Uterus (tissue), 4 donors: ENCODE measurements at places on chromosomes 3 and 15. TPM values are rescaled to one million over a fixed set of nuclear protein-coding genes. Genes with fewer than 3 reads are reported as not detected.

GRCh38 chr3:159929171-159930141, 59.2 kb upstream of the IL12A start:
- DNase-seq: no peak

DNA sequence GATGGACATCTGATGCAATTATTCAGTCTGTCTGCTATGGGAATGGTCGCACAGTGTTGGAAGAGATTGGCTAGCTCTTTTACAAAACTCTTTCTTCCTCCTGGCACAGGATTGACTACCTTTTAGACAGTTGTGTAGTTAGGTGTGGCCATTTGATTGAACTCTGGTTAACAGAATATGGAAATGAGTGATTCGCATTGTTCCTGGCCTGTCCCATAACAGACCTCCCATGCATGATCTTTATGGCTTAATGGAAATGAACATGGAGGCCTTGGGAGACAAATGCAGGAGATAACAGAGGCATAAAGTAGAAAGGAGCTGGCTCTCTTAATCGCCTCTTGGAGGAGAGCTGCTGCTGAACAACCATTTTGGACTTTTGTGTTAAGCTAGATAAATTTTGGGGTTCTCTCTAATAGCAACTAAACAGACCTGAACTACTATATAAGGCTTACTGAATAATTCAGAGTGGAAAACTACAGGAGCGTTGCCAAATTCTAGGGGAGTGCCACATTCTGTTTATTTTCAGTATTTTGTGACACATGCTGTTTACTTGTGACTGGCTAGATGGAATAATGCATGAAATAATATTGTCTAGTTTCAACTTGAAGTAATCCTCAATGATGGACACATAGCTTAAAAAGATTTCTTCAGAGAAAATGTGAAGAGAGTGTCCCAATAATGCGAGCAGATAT, 357.7 kb upstream of the SGO1 start:
- DNase-seq: no peak

The GOLGA6L10 gene
- total RNA-seq: 2.8 TPM

The TLR9 gene
- total RNA-seq: 0.14 TPM

The SKOR1 gene
- 0.35 TPM for total RNA-seq

DNA sequence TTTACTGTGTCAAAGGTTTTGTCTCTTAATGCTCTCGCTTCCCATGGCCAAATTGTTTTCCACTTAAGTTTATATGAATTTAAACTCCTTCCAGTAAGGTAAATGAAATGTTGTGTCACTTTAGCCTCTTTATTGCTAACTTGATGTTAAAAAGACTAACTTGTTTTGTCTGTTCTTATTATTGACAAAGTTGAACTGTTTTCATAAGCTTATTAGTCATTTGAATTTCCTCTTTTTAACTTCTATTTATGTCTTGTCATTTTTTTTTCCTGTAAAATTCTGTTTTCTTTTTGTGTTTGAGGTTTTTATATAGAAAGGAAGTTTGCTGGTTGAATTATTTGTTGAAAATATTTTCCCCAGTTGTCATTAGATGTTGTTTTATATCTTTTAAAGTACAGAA, 25.8 kb downstream of the FAM98B start:
- no peak for DNase-seq

GRCh38 chr3:181726351-181727330, 14.9 kb downstream of the SOX2 start:
- no peak for DNase-seq

GRCh38 chr3:162610261-162610660, 1113.7 kb downstream of the OTOL1 start:
- no peak for DNase-seq

GRCh38 chr3:37718632-37719031, 143.0 kb upstream of the CTDSPL start:
- no peak for DNase-seq

DNA sequence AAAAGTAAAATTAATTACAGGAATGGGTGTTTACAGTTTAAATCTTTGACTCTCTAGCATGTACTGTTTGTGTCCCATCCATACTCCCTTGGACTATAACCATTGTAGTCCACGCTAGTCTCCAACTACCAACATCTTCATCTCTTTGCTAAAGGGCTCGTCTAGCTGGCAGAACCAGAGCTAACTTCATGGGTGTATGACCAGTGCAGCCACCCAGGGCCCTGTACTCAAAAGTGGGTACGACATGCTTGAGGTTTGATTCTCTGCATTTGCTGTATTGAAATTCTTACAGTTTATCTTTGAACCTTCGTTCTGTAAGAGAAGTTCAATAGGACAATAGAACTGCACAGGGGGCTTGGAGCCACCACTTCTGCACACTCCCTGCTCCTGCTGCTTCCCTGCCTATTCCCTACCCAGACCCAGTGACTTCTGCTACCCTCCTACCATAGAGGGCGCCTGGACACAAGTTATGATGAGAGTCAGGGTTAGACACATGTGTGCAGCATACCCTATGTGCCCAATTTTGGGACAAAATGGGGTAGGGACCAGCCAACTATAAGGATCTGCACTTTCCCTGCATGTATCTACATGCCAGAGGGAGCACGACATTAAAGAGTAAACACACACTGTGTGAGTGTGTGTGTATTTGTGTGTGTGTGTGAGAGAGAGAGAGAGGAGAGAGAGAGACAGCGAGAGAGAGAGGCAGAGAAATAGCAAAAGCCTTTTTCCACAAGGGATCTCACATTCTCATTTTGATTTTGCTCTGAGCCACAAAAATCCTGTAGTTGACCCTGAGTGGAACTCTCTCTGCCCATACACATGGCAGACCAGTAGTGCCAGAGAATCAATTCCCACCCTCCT, 59.0 kb upstream of the NECTIN3 start:
- no peak for DNase-seq

- no peak for DNase-seq
These were observed 20.8 kb downstream of the GADL1 start for GRCh38 chr3:30873671-30874070.

- no peak for DNase-seq
These were observed 64.0 kb upstream of the XXYLT1 start for GRCh38 chr3:195334967-195335366.

DNA sequence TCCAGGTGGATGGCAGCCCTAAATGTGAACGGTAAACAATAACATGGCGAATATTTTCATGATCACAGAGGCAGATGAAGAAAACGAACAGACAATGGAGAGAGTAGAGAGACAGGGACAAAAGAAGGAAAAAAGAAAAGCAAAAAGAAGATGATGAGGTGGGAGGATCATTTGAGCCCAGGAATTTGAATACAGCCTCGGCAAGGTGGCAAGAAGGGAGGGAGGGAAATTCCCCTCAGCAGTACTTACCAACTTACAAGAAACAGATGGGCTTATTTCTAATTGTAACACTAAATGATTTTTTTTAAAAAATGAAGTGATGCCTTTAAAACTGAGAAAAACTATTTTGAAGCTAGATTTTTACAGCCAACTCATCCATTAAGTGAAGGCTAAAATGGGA, 6.0 kb upstream of the MAP4 start:
- no peak for DNase-seq

- no peak for DNase-seq
These were observed 31.8 kb upstream of the PSMD6 start for GRCh38 chr3:64055076-64055475.

- no peak for DNase-seq
These were observed 13.5 kb downstream of the OR5K3 start for GRCh38 chr3:98404010-98404409.

GRCh38 chr15:65192016-65192415, 6.9 kb upstream of the CLPX start:
- no peak for DNase-seq

The CMC1 gene
- 2.0 TPM for total RNA-seq

DNA sequence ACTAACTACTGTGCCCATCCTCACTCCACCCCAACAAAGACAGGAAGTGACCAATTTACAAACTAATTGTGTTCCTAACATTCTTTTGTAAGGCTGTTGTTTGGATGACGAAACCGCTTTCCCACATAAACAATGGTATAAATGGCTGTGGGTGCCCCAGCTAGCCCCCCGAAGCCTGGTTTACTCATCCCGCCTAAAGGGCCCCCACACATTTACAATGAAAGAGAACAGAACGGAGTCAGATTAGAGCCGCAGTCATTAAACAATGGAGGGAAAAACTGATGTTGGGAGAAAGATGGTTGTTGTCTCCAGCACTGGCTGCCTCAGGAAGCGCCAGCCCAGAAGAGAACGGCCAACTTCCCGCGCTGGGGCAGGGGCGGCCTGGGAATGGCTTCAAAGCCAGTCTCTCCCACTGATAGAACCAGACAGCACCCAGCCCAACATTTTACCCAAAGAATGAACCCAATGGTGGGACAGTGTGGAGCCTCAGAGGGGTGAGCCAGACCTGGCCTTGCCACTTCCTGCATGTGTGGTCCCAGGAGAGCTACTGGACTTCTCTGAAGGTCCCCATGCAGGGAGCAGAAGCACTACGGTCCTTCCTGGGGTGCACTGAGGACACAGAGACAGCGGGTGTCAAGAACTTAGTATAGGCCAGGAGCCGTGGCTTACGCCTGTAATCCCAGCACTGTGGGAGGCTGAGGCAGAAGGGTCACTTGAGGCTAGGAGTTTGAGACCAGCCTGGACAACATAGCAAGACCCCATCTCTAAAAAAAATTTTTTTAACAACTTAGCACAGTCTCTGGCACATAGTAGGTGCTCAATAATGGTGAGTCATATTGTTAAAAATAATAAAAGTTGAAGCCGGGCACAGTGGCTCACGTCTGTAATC, 75.8 kb upstream of the GATA2 start:
- no peak for DNase-seq

DNA sequence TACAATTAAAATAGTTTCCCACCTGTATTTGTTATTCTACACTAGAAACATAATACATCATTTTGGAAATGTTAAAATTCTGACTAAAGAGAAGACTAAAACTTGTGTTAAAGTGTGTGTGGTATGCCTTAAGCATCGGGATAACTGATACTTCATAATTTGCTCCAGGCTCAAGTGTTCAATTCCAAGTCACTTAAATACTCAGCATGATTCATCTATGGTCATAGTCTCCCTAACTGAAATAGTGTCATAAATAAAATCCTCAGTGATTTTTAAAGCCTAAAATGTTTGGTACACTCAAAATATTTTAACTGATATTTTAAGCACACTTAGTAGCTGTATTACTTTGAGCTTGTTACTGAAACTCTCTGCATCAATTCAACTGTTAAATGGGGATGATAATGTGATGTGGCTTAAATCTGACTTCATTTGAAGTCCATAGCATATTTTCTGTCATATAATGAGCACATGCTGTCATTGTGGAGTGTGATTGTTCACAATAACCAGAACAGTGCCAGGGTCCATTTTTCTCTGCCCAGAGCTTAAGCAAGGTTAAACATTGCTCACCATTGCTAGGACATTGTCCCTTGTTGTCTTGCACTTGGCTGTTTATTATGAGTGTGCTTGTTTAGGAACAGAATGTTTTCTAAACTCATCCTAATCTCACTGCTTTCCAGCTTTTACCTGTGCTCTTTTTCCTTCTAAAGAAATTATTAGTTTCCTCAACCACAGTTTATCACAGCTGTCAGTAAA, 122.2 kb downstream of the KLHL25 start:
- no peak for DNase-seq

The RGMA gene
- 3.6 TPM for total RNA-seq

DNA sequence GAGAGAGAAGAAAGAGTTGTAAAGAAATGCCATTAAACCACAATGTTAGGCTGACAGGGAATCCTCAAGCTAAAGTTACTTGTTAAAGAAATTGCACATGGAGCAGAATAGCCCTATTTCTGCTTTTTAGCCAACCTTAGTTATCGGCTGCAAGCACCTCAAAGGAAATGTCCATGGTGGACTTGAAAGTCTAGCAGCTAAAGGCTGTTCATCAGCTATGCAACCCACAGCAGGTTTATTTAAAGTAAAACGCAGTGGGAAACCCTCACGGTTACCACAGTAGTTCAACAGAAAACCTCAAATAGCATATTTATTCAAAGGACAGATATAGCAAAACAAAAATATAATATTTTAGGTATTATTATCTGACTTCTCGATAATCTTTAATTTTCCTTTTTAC, 967.2 kb downstream of the IGSF11 start:
- no peak for DNase-seq

The CISH gene
- total RNA-seq: not detected

DNA sequence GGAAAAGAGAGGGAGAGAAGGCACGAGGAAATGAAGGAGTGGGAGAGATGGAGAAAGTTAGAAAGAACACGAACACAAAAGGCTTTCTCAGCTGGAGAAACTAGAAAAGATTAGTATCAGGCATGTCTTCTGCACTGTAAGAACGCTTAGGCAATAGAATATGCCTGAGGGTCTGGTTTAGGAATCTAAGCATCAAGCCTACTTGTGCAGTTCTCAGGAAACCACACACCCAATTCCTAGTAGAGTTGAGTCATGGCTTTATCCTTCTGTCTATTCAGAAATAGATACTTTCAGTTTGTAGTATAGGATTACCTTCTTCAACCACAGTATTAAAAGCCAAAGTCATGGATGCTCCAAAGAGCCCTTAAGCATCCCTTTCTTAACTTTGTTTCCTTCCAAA, 969.4 kb downstream of the NTRK3 start:
- DNase-seq: no peak

DNA sequence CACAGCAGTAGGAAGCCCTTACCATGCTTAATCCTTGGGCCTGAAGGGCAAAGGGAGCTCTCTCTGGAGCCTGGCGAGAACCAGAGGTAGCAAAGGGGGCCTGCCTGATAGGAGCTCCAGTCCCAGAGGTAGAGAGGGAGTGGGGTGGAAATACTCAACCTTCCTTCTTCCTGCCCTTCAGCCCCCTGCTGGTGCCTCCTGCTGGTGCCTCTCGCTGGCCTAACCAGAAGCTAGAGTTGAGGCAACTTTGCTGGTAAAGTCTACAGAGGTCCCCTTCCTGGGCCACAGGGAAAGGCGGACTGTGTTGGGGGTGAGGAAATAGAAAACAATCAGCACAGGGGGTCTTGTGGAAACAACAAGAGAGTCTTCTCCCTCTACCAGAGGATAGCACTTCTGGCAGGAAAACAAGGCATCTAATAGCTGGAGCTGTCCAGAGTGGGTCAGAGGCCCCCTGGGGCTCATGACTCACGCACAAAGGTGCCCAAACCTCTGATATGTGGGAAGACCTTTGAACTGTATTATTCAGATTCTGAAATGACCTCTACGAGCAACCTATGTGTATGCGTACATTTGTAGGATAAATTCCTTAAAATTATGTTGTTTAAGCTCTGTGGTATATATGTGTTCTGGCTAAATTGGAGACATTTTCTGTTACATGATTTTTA, 133.9 kb downstream of the LRRC28 start:
- DNase-seq: no peak

The HRG gene
- not detected for total RNA-seq

DNA sequence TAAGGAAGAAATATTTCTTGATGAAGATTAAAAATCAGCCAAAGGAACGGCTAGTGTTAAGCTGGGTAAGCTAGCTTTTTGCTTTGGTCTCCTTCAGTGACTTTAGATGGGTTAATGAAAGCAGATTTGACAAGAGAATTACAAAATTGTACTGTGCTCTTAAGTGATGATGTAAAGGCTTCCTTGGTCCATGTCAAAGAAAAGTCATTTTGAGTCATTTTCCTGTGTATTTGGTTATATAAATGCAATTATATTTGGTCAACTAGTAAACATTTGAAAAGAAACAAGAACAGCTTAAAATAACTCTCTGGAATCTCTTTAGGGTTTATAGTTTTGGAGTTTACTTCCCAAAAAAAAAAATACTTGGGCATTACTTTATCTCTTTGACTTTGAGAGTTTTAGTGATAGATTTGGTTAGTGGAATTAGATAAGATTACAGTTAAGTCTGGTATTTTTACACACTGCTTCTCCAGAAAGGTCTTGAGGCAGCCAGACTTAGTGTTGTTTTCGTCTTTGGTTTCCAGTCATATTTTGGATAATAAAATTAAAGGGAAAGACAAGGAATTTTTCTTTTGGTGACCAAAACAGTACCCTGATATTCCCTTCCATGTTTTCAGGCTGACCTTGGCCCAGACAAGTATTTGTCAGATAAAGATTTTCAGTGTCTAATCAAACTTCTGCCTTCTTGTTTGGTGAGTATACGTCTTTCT, 42.3 kb downstream of the PDHB start:
- DNase-seq: no peak
